ENCODE measurements at places on chromosomes 1 and 21. TPM values are rescaled to one million over a fixed set of nuclear protein-coding genes. Genes with fewer than 3 reads are reported as not detected.

SHE gene
- 17.7 TPM for total RNA-seq

CFAP141 gene
- total RNA-seq, result not detected

LELP1 gene
- total RNA-seq, result not detected

BOLA1 gene
- total RNA-seq, result 11.4 TPM

NID1 gene
- 158 TPM for total RNA-seq

KNCN gene
- not detected for total RNA-seq

HSPA13 gene
- 71.8 TPM for total RNA-seq

CD5L gene
- not detected for total RNA-seq

CD48 gene
- 7.0 TPM for total RNA-seq

CNIH3 gene
- 5.8 TPM for total RNA-seq

LCE6A gene
- not detected for total RNA-seq

ESRRG gene
- 14.0 TPM for total RNA-seq

JAK1 gene
- total RNA-seq, result 137 TPM

HTR6 gene
- total RNA-seq, result not detected

OR10Z1 gene
- not detected for total RNA-seq

LCA5L gene
- 1.1 TPM for total RNA-seq

VWA5B1 gene
- total RNA-seq, result 0.58 TPM

TNFRSF9 gene
- total RNA-seq, result 0.16 TPM

OSBPL9 gene
- 117 TPM for total RNA-seq

SLC45A3 gene
- 4.8 TPM for total RNA-seq

LCE3D gene
- not detected for total RNA-seq

USP33 gene
- total RNA-seq, result 193 TPM

HLX gene
- total RNA-seq, result 12.9 TPM
